PC-3 (cell line): ENCODE measurements at places on chromosomes 3 and 15. TPM values are rescaled to one million over a fixed set of nuclear protein-coding genes. Genes with fewer than 3 reads are reported as not detected.

- DNase-seq = no peak
Observed at GRCh38 chr3:159448902-159449301, 539.7 kb upstream of the IL12A start.

- peak; percentile 80 for DNase-seq
Observed at GRCh38 chr3:176514297-176514696, 683.0 kb downstream of the TBL1XR1 start.

GRCh38 chr3:193520738-193521137 lies 34.0 kb downstream of the ATP13A4 start:
- DNase-seq = no peak

DNA sequence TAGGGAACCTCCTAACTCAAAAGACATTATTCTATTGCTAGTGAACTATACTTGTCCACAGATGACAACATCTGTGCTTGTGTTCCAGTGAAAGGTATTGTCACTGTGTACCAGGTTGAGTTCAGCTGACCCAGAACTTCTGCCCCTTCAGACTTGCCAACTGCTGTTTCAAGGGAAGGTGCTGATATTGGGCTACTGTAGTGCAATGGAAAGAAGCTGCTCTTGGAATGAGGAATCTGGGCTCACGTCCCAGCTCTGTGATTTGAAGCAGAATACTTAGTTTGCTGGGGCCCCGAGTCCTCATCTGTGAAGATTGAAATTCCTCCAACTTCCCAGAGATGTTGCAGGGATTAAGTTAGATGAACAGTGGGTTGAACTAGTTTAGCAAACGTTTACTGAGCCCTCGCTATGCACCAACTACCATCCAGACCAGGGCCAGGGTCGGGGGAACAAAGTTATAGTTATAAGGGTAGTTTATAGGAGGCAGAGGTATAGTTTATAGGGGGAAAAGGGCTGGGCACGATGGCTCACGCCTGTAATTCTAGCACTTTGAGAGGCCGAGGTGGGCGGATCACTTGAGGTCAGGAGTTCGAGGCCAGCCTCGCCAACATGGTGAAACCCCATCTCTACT lies 15.9 kb upstream of the UMPS start:
- no peak for DNase-seq

GRCh38 chr15:42143356-42143755 lies 13.1 kb downstream of the PLA2G4F start:
- no peak for DNase-seq

GRCh38 chr15:101198031-101198575 lies 53.7 kb downstream of the CHSY1 start:
- DNase-seq = no peak

GRCh38 chr3:23099677-23100076 lies 103.5 kb upstream of the UBE2E2 start:
- DNase-seq = peak; percentile 30

DNA sequence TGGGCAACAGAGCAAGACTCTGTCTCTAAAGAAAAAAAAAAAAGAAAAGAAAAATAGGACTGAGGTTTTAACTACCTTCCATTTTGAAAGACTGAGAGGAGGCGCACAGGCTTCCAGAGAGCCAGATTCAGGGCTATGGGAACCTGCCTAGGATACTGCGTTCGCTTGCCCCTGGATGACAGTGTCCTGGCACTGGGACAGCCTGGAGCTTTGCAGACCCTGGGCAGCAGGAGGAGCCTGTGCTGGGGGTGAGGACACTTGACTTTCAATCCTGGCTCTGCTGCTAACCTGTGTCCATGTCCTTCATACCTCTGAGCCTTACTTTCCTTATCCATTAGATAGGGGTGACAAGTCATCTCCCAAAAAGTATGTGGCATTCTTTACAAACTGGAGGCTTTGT lies 31.2 kb downstream of the CD276 start:
- DNase-seq = no peak

DNA sequence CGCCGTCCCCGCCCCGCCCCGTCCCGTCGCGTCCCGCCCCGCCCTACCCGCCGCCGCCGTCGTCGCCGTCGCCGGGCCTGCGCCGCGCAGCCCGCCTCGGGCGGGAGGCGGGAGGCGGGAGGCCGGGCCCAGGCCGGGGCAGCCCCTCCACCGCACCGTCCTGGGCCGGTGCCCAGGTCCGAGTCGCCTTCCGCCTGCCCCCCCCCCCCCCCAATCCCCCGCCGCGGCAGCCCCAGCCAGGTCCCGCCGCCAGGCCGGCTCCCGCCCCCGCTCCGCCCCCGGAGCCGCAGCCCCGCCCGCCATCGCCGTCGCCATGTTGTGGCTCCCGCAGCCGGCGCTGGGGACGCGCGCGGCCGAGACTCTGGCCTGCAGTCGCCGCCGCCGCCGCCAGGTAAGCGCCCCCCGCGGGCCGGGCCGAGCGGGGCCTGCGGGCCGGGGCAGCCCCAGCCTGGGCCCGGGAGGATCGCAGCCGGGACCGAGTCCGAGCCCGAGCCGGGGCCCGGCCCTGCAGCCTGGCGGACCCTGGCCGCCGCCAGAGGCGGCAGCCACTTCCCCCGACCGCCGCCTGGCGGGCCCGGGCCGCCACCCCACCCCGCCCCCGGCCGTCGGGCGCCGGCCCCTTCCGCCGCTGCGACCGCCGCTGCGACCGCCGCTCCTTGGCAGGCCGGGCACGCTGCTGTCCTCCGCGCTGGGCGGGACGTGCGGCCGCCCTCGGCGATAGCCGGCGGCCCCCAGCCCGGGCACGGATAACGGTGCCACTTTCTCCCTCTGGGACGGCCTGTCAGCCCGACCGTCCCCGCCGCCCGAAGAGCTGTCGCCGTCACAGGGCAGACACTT lies at the start of gene ZNF592:
Gene ZNF592, plus strand, starts transcription at position 319 of the 837 bp plus-strand sequence. CDS start 34,084 bp downstream, outside the sequence.
- peak; percentile 79 for DNase-seq

GRCh38 chr15:77425104-77425503 lies 4.4 kb downstream of the HMG20A start:
- peak; percentile 63 for DNase-seq

- DNase-seq = peak; percentile 45
Observed at GRCh38 chr15:60017538-60018520, 13.7 kb downstream of the FOXB1 start.

DNA sequence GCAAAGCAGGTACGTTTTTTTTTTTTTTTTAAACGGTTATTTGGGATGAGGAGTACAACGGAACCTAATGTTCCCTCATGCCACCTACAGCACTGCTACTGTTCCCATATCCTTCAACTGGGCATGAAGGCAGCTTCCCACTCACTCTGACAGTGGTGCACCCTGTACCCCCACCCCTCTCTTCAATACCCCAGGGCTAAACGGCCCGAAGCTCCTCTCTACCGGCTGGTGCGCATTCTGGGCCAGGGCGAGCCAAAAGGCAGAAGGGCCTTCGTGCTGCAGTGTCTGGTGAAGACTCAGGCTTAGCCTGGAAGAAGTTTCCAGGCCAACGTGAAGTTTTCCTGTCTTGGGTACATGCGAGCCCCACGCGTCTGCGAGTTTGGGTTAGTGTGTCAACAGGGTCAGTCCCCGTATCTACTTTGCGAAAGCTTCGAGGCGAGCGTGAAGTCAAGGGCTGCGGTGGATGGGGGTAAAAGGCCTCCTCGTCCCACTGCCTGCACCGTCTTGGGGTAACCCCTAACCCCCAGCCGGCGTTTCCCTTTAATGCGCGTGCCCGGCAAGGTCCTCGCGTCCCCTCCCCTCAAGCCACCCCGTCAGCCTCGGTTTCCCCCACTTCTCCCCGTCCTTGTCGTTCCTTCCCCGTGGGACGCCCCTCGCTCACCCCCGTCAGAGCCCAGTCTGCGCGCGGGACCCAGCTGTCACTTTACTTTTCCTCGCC lies 765 bp upstream of the UBE2E2 start:
- peak; percentile 11 for DNase-seq

- DNase-seq = no peak
Observed at GRCh38 chr15:66872405-66872804, 170.4 kb downstream of the SMAD6 start.

ILDR1 gene
- 4.8 and 5.6 TPM in 2 replicates for total RNA-seq

ALDH1A2 gene
- 0.22 and 2.2 TPM in 2 replicates for total RNA-seq

TGM4 gene
- 0.46 and 1.2 TPM in 2 replicates for total RNA-seq

RASL12 gene
- not detected in 2 replicates for total RNA-seq

PCOLCE2 gene
- 17.3 and 23.9 TPM in 2 replicates for total RNA-seq

USP19 gene
- total RNA-seq = 84.4 and 86.7 TPM in 2 replicates
